ENCODE measurements at places on chromosomes 6 and 20.

DNA sequence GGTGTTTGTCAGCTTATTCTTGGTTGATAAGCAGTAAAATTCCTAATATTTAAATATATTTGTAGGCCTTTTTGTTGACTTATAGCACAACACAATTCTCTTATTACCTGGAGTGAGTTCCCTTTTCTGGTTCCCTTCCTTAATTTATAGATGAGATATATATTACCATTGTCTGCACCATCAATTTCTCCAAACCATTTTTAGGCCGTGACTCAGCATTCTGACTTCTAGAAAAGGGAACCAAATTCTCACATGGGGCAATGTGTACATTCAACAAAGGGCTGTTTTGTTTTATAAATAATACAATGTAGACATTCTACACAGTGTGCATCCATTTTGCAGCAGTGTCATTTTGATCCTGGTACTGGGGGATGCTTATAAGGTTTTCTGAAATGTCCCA, 52.8 kb downstream of the NCOA7 start:
- no peak for DNase-seq

DNA sequence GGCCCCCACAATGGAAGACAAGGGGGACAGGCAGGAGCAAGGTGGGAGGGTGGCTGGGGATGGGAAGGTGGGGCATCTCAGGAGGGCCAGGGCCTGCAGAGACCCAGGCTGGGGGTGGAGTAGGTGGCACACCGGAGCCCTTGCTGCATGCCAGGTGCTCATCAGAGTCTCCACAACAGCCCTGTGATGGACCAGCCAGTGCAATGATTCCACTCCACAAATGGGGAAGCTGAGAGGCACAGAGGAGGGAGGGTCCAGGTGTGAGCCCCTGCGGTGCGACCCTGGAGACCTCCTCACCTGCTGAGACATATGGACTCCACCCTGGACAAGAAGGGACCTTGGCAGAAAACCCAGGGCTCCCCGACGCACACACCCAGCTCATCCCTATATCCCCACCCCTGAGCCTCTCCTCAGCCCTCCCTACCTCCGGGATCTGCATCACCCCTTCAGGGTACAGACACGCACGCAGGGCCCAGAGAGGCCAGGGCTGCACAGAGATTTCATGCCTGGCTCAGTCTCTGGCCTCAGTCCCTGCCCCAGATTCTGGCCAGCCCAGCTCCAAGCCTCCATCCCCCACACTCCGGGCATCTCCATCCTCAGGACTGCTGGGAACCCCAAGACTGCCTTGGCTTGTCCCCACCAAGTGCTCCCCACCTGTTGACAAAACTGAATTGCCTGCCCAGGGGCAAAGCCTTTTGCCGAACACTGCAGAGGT, 7.1 kb upstream of the GRM4 start:
- no peak for DNase-seq

DNA sequence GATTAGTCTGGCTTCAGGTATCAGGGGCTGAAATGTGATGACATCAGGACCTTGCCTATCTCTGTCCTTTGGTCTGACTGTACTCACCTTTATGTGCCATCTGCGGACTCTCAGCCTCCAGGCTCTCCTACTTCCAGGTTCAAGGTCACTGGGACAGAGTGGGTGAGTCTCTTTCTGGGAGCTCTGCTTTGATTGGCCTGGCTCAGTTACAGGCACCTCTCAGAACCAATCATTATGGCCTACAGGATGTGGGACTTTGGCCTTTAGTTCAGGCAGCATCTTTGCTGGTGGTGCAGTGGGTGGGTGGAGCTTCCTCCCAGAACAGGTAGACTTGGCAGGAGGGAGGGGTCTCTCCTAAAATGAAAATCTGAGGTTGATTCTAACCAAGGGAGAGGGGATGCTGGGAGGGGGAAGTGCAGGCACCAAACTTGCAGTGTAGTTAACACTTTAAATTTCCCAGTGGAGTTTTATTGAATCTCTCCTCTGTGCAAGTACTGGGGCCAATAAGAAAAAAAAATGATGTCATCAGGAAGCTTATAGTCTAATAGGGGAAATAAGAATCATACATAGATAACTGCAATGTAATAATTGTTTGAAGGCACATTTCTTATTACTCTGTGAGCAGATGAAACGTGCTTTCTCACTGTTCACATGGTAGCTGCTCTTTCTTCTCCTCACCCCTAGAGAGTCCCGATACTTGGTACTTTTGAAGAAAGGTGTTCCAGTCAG, 53.4 kb downstream of the SLC24A3 start:
- DNase-seq, result no peak

GRCh38 chr6:104859225-104860146, at the start of gene HACE1:
HACE1 (minus strand) TSS chr6:104859919; CDS start chr6:104859642, 277 bp downstream.
- DNase-seq, result peak; percentile 90

GRCh38 chr6:16256781-16257180, 18.4 kb downstream of the GMPR start:
- no peak for DNase-seq

GRCh38 chr6:55839080-55839479, 36.3 kb downstream of the BMP5 start:
- no peak for DNase-seq
